ENCODE measurements at places on chromosomes 6 and 20.

- DNase-seq = no peak
Observed at GRCh38 chr6:148037496-148037895, 305.1 kb upstream of the SASH1 start.

- no peak for DNase-seq
Observed at GRCh38 chr20:37473249-37474000, 47.6 kb upstream of the NNAT start.

GRCh38 chr6:30060606-30061091 is 416 bp upstream of the POLR1H start:
- peak; percentile 76 for DNase-seq

GRCh38 chr6:116210750-116211425 is 43.0 kb downstream of the TSPYL4 start:
- DNase-seq = no peak

DNA sequence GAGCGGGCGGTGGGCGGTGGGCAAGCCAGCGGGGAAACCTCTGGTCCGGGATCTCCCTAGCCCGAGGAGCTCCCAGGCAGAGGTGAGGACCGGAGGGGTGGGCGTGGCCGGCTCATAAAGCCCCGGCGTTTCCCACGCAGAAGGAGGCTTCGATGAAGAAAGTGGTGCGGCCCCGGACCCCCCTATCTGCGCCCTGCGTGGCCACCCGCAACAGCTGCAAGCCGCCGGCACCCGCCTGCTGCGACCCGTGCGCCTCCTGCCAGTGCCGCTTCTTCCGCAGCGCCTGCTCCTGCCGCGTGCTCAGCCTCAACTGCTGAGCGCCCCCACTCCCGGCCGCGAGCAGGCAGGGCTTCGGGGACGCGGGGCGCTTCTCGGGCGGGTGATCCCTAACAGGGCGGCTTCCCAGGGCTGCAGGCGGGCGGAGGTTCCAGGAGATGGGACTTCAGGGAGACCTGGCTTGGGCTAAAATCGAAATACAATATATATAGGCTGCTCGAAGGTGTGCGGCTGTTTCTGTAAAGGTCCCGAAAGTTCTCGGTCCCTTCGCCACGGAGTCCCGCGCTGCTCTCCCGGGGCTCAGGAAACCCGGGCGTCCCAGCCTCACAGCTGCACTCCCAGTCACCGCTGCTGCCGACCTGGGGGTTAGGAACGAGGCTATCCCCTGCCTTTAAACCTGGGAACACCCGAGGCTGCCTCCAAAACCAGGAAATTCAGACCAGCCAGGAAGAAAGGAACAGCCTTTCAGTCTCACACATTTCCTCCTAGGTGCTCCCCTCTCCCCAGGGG is 27.8 kb downstream of the ASIP start:
- no peak for DNase-seq

- DNase-seq = no peak
Observed at GRCh38 chr6:155247618-155248007, 16.2 kb upstream of the CLDN20 start.

DNA sequence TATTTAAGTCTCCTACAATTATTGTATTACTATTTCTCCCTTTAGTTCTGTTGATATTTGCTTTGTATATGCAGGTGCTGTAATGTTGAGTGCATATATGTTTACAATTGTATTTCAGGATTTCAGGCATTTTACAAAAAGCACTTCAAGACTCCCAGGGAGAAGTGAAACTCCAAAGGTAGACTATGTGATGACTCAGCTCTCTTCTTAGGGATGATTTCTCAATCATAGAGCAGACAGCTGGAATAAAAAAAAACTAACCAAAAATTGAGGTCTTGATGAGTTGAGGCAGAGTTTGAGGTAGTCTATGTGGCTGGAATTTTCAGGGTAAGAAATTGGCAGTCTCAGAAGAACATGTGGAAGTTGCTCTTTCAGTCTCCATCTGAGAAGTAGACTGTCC is 786.1 kb downstream of the TFAP2A start:
- no peak for DNase-seq

DNA sequence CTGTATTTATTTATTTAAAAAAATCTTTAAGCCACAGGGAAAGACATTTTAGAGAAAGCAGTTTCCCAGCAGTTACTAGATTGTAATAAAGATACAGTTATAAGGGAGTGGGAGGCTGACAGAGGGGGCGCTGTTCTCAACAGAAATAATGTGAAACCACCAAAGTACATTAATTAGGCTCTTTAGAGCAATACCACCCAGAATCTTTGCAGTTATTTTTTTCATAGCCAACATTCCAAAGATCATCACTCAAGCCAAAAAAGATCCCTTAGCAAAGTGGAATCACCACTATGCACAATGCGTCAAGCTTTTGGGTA is 331.3 kb upstream of the DEFB112 start:
- no peak for DNase-seq

- DNase-seq = no peak
Observed at GRCh38 chr6:109372130-109372529, 10.1 kb downstream of the CD164 start.

DNA sequence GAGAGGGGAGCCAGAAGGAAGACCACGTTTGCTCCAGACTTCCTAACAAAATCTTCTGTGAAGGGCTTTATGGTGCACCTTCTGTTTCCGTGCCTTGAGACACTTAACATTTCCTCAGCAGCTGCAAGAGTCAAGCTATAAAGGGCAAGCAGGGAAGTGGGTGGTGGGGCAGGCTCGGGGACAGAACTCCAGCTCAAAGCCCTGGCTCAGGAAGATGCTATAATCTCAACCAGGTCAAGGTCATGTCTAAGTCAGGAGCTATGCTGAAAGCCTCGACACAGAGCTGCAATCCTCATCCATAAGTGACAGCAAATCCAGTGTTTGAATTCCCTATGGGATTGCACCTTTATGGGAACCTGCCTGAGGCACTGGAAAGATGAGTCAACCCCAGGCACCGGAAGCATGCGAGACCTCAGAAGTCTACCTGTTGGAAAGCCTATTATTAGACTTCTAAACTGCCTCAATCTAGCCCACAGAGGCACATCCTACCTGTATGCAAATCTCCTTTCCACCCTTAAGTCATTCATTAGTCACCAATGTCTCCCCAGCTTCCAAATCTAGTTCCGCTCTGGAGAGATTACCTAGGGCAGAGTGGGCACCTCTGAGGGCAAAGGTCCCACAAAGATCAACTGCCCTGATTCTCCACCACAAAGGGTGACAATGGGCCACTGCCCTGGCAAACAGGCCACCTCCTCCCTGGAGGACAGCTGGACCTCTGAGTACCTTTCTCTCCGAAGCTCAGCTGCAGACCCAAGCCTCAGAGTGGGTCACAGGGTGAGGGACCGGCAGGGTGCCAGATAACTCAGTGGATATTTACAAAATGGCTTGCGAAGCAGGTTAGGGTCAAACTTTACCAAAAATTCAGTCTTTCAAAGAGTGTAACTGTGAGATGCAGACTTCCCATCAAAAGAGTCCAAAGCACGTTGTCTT is 287.0 kb downstream of the CDC5L start:
- no peak for DNase-seq

DNA sequence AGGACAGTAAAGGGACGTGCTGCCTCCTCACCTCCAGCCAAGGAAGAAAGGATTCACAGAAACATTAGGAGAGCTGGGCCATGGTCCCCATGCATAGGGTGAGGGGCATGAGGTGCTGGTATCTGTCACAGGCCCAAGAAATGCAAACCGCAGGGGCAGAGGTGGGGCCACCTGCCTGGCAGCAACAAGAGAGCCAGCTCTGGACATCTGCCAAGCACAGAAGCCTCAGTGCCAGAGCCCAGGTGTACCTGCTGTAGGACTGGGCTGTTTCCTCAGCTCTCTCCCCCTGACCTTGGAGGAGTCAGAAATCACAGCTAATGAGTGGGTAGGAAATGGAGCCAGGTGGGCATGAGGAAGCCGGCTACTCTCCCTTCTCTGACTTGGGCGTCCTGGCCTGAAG is 45.3 kb downstream of the SLC2A12 start:
- DNase-seq = no peak

DNA sequence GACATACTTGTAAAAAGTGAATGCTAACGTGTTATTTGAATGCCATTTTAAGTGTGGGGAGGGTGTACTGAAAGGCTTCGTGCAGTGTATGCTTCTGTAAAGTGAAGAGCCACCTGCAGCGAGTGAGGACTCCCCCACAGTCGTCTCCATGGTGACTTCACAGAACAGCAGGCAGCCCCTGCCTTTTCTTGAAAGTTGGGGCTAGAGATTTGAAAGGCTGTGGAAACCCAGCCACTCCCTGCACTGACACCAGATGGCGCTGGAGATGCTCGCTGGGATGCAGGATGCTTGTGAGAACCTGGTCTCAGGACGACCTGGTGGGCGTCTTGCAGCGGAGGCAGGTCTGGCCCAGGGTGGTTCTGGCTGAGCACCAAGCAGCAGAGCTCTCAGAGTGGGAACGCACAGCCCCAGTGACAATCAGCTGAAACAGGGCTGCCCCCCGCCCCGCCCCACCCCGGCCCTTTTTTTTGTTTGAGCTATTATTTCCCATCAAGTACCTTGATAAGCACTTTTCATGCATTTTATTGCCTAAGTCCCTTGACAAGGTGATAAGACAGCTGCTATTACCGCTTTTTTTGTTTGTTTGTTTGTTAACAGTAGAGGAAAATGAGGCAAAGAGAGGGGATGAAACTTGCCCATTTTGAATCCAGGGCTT is 150.3 kb downstream of the SYCP2 start:
- peak; percentile 5 for DNase-seq

DNA sequence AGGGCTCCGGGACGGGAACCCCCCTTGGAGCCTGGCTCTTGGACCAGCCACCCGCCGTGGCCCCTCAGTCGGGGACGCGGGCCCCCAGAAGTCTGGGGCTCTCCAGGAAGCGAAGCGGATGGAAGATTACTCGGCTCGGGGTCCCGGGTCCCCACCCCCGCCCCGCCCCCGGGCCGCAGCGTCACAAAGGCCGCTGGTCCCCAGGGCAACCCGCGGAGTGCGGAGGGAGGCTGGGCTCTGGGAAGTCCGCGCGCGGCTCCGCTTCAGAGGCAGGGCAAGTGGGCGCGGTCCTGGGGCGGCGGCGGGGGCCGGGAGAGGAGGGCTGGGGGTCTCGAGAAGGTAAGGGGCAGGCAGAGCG is at the start of gene FNDC11:
TSS of gene FNDC11 (plus strand) at position 227 of the 358 bp plus-strand sequence. CDS start 1,505 bp downstream, outside the sequence.
- DNase-seq = peak; percentile 68

DNA sequence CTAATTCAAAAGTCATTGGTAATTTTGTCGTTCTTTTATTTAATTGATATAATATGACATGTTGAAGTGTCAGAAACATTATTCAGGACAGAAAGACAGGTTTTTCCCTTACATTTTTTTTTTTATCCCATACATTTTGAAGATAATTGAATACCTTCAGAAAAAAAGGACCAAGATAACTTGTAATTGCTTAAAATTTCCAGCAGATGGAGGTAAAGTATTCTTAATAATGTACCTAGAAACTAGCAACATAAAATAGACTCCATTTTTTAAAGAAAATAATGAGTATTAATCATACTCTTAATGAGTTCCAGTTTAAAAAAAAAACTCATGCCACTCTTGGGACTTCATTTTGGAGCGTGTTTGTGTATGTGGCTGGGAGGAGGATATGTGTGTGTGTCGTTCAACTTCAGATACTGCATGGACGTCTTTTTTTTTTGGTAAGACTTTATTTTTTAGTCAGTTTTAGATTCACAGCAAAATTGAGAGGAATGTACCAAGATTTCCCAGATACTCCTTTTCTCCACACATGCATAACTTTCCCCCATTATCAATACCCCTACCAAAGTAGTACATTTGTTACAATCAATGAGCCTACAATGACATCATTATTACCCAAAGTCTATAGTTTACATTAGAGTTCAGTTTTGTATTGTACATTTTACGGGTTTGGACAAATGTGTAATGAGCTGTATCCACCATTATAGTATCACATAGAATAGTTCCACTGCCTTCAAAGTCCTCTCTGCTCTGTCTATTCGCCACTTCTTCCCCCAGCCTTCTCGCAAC is 79.4 kb downstream of the ROS1 start:
- DNase-seq = no peak

DNA sequence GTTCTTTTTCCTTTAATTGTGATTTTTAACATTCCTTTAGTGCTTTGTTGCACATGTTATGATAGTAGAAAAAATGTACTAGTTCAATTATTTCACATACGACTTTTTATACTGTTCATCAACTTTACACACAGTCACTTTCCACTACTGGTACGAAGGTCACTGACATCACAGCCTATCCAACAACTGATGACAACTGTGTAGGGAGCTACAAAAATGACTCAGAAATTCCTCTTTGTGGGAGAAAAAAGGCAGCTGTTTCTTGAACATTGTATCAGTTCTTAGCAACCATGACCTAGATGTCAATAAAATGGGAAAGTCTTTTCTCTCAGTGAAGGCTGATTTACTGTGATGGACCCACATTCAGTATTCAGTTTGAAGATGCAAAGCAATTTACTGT is 7.0 kb upstream of the ID4 start:
- no peak for DNase-seq

DNA sequence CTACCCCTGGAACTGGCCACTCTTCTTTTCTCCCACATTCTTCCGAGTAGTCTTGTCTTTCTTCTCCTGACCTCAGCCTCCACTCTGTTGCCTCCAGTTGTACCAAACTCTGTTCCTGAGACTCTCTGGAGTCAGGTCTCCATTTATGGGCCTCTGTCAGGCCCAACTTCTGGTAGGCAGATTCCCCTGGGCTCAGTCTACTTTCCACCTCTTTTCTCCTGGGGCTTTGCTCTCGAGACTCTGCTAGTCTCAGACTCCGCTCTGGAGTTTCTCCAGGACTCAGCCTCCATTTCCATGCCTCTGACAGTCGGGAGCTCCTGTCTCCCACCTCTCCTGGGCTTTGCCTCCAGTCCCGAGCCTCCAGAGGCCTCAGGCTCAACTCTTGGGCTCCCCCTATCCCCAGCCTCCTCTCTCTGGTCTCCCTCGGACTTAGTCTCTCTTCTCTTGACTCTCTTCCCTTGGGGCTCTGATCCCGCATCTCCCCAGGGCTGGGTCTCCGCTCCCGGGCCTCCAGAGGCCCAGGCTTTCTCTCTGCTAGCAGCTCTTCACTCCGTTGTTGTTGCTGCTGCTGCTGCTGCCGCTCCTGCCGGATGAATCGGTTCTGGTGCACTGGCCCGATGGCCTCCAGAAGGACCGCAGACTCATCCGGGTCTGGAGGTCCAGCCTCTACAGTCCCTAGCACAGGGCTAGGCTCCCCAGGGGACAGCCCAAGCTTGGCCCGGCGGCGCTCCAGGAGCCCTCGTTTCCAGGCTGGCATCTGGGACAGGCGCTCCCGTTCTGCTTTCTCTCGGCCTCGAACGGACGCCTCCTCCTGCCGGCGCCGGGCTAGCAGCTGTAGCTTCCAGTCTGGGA is 1.1 kb downstream of the PPP1R18 start:
- DNase-seq = no peak

DNA sequence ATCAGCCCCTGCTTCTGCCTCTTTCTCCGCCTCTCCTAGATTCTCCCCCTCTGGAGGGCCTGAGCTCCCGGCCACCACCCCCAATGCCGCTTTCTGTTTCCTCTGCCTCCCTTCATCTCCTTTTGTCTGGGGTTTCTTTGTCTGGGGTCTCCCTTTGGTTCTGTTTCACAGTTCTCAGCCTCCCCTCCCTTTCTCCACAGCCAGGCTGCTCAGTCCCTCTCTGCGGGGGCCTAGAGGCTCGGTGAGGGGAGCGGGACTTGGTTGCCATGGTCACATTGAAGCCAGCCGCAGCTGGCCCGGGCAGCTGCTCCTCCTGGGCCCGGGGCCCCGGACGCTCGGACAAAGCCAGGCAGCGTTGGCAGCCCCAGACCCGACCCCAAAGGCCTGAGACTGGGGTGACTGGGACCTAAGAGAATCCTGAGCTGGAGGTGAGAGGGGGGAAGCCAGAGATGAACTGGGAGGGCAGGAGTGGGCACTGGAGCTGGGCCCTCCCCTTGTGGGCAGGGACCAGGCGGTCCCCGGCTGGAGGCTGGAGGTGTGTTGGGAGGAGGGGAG is 3.5 kb upstream of the DDR1 start:
- DNase-seq = no peak

GRCh38 chr6:95203153-95203754 is 374.1 kb upstream of the MANEA start:
- no peak for DNase-seq

GRCh38 chr6:159130846-159131245 is 38.4 kb upstream of the FNDC1 start:
- no peak for DNase-seq
